ENCODE measurements at places on chromosomes 5 and 9. TPM values are rescaled to one million over a fixed set of nuclear protein-coding genes. Genes with fewer than 3 reads are reported as not detected.

Gene SAXO1
- not detected for total RNA-seq

Gene BTNL8
- not detected for total RNA-seq

Gene PDLIM4
- not detected for total RNA-seq

Gene ANKRD18B
- 5.0 TPM for total RNA-seq

Gene SEMA5A
- total RNA-seq: not detected

Gene KCNMB1
- total RNA-seq: not detected
